Muscle of arm (tissue), 14 donors: ENCODE measurements at places on chromosomes 4 and X. TPM values are rescaled to one million over a fixed set of nuclear protein-coding genes. Genes with fewer than 3 reads are reported as not detected.

- no peak for DNase-seq
Observed at GRCh38 chrX:71533516-71533850, 579 bp downstream of the OGT start.

GRCh38 chrX:11261260-11261659 is 32.0 kb upstream of the AMELX start:
- DNase-seq: no peak

DNA sequence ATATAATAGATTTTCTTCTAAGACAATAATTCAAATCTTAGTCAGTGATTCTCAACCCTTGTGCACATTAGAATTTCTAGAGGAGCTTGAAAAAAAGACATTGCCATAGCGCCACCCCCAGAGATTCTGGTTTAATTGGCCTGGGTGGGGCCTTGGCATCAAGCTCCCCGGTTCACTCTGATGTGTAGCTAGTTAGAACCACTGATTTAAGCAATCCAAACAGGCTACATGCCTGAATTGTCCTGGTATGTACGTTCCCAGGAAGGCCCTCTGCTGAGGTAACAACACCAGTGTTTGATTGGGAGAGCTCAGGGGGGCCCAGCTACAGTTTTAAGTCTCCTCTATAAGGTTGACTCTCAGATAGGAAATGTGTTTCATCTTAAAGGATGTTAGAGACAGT is 1.3 kb upstream of the ATP10D start:
- DNase-seq: no peak

STARD8 gene
- 27.7 TPM for polyA plus RNA-seq

DNA sequence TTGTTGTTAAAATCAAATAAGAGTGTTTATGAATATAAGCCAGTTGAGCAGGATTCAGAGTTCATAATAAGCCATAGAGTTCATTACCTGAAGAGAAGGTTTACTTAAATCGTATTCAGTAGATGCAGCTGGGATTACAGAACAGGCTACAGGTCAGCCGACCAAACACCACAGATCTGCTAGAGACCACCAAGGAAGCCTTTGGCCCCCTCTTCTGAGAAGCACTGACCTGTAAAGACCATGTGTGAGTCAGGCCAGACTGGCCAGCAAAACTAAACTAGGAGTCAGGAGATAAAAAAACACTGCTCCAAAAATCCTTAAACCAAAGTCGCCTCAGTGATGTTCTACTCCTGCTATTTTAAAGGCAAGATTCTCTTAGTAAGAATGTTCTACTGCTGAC is 1125.5 kb downstream of the FAT4 start:
- DNase-seq: no peak

- peak; percentile 74 for DNase-seq
Observed at GRCh38 chrX:22699581-22700091, 300.1 kb upstream of the DDX53 start.

MTNR1A gene
- not detected for polyA plus RNA-seq

GALNTL6 gene
- polyA plus RNA-seq: not detected

- DNase-seq: no peak
Observed at GRCh38 chr4:79748835-79749234, 324.2 kb downstream of the ANTXR2 start.

H2BW1 gene
- not detected for polyA plus RNA-seq

DNA sequence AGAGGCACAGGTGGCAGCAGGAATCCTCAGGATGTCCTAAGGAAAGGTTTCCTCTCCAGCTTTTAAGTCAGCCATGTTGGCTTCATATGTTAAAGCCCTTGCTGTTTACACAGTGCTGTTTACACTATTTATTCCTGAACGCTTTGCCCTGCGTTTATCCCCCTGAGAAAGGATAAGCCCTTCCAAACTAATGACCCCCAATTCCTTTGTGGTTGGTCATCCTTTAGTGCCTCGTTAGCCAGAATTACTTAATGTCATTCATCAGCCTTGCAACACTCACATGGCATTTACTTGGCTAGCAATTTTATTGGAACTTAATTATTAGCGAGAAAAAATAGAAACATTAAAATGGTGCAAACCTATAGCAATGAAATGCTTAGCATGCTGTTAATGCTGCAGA is 23.8 kb downstream of the VCX2 start:
- no peak for DNase-seq

DNA sequence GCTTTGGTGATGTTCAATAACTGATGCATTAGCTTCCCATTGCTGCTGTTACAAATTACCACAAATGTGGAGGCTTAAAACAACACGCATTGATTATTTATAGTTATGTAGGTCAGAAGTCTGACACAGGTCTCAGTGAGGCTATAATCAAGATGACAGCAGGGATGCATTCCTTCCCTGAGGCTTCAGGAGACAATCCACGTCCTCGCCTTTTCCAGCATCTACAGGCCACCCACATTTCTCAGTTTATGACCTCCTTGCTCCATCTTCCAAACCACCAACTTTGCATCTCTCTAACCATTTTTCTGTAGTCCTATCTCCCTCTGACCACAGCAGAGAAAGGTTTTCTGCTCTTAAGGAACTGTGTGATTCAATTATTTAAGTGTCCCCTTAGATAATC is 92.5 kb downstream of the GASK1B start:
- no peak for DNase-seq

GRCh38 chr4:57719456-57719855 is 609.3 kb upstream of the IGFBP7 start:
- no peak for DNase-seq

DNA sequence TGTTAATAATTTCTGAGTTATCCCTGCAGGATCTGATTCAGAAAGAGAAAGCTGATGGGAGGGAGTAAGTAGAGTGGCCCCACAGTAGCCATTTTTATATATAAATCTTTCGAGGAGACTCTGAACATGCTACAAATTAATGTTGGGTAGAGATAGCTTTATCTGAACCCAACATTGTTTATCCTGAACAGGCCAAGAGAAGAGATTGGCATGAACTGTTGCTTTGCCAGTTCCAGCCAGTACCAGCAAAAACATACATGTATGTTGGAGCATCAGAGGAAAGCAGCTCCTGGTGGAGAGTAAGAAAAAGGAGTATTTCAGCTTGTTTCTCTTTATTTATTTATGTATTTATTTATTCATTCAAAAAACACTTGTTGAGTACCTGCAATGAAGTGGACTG is 1.6 kb downstream of the MAOA start:
- DNase-seq: no peak

SPATA4 gene
- not detected for polyA plus RNA-seq

- DNase-seq: no peak
Observed at GRCh38 chr4:20881658-20882057, 181.4 kb downstream of the PACRGL start.

DNA sequence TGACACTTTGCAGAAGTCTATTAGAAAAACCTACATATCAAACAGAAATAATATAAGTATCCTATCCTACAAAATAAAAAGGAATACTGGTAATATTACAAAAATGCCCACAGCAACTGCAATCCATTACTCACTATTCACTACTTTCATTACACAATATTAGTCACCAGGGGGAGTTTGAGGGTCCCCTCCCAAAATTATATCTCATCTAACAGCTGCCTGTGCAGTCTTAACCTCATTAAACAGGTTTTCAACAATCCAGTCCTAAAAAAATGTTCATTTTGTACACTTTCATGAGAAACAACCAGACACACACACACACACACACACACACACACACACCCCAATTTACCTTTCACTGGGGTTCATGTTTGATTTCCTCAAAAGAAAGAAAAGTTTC is 2.9 kb downstream of the CLOCK start:
- no peak for DNase-seq

PNMA6A gene
- polyA plus RNA-seq: 1.2 TPM
